ENCODE measurements at places on chromosomes 11 and 22. TPM values are rescaled to one million over a fixed set of nuclear protein-coding genes. Genes with fewer than 3 reads are reported as not detected.

Gene FOLH1
- not detected for total RNA-seq

Gene GSTT2B
- total RNA-seq: 11.7 TPM

Gene LRRN4CL
- 0.69 TPM for total RNA-seq

Gene DDX6
- total RNA-seq: 42.0 TPM

Gene ANO9
- 16.6 TPM for total RNA-seq

Gene MYOD1
- not detected for total RNA-seq

- DNase-seq: no peak
- no peaks in the 10 kb centered on the region for H3K4me1 ChIP-seq
- no peak overlapping the region for H3K27ac ChIP-seq
These were observed 3.1 kb downstream of the APOL4 start for GRCh38 chr22:36198536-36198935.

GRCh38 chr11:36073411-36074203 lies 129.7 kb downstream of the LDLRAD3 start:
- no peak overlapping the region for H3K4me3 ChIP-seq
- no peaks in the 10 kb centered on the region for H3K36me3 ChIP-seq
- no peaks in the 10 kb centered on the region for H3K4me1 ChIP-seq

DNA sequence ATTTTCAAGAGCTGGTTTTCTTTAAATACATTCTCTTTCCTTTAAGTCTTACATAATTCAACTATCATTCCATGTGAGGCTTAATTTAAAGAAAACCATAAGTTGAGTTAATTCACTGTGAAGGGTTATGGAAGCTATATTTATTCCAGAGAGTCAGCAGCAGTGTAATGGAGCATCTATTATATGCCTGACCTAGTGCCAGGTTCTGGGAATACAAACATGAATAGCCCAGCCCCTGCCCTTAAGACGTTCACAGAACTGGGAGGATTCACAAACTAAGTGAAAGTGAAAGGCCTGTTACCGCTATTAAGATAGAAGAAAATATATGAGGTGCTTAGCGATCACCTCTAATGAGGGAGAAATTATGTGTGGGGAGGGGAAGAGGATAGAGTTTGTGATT lies 408.9 kb upstream of the CCDC90B start:
- no peak for DNase-seq
- no peaks in the 10 kb centered on the region for H3K4me1 ChIP-seq
- no peaks in the 10 kb centered on the region for H3K27me3 ChIP-seq
- H3K4me3 ChIP-seq: no peak overlapping the region
- H3K36me3 ChIP-seq: no peaks in the 10 kb centered on the region

DNA sequence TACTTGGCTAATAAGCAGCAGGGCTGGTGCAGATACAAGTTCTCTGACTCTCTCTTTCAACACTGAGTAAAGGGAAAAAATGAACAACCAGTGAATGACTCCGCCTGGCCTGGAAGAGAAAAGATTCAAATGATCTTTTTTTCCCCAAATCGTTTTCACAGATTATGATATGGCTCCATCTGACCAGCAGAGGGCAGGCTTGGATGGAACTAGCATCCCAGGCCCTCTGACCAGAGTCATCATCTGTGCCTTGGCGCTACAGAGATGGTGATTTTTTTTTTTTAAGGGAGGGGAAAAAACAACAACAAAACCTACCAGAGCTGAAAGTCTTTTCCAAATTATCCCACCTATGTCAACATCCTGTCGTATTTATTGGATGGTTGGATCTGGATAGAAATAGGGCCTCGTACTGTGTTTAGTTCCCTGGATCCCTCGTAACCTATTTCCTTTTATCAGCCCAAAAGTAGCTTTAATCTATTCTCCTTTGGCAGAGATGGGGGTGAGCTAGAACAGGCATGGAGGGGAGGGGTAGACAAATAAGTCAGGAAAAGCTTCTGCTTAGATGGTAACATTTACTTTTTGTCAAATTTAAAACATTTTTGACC lies 69.7 kb downstream of the PRSS23 start:
- no peak overlapping the region for H3K4me3 ChIP-seq
- H3K36me3 ChIP-seq: no peaks in the 10 kb centered on the region
- no peaks in the 10 kb centered on the region for H3K4me1 ChIP-seq

- H3K36me3 ChIP-seq: no peaks in the 10 kb centered on the region
- no peaks in the 10 kb centered on the region for H3K27me3 ChIP-seq
- no peak overlapping the region for H3K27ac ChIP-seq
- H3K4me1 ChIP-seq: no peaks in the 10 kb centered on the region
- DNase-seq: no peak
These were observed 48.5 kb downstream of the SVIP start for GRCh38 chr11:22780952-22781593.

- H3K27me3 ChIP-seq: no peaks in the 10 kb centered on the region
These were observed 17.0 kb downstream of the ATXN10 start for GRCh38 chr22:45688600-45689080.

DNA sequence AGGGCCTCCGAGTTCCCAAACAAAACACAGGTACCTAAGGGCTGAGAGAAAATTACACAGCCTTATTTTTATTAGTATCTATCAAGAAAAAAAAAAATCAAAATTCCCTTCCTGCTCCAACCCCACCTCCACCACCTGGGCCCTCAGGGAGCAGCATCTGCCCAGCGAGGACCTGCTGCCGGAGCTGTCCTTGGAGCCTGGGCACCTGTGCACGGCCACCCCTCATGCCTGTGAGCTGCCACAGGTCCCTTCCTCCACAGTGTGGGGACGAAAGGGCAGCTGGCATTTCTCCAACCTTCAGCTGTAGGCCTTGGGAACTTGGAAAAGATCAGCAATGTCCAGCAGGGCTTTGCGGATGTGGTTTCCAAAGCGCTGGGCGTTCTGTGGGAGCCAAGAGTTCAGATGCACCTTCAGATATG lies 6.3 kb upstream of the SYCE3 start:
- DNase-seq: peak; percentile 76
- H3K27ac ChIP-seq: peak overlapping the region; percentile 2
- no peaks in the 10 kb centered on the region for H3K36me3 ChIP-seq
- H3K4me3 ChIP-seq: no peak overlapping the region
- no peaks in the 10 kb centered on the region for H3K4me1 ChIP-seq
- no peaks in the 10 kb centered on the region for H3K27me3 ChIP-seq

- H3K27ac ChIP-seq: no peak overlapping the region
- no peaks in the 10 kb centered on the region for H3K27me3 ChIP-seq
- DNase-seq: no peak
- no peaks in the 10 kb centered on the region for H3K36me3 ChIP-seq
These were observed 890.5 kb upstream of the ANO3 start for GRCh38 chr11:25441421-25441820.

GRCh38 chr11:117095284-117096161 lies 2.7 kb downstream of the SIK3 start:
- DNase-seq: no peak
- H3K27me3 ChIP-seq: no peaks in the 10 kb centered on the region
- no peaks in the 10 kb centered on the region for H3K36me3 ChIP-seq
- H3K4me1 ChIP-seq: peaks cover 16% of the 10 kb centered on the region
- H3K27ac ChIP-seq: peak overlapping the region; percentile 96

DNA sequence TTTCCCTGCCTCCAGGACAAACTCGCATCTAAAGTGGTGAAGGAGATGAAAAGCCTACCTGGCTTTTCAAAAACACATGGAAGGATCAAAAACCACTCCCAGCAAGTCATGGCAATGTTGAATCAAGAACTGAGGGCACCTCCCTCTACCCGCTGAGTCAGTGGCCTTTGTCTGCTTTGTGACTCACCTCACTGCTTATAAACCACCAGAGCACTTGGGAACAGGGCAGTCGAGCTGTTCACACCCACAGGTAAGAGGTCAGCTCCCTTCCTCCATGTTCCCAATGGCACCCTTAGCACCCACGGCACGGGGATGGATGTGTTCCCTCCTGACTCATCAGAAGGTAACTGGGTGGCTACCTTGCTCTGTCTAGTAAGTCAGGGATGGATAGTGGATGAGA lies 21.7 kb downstream of the TENM4 start:
- H3K27ac ChIP-seq: no peak overlapping the region
- no peaks in the 10 kb centered on the region for H3K4me1 ChIP-seq
- DNase-seq: no peak
- H3K36me3 ChIP-seq: no peaks in the 10 kb centered on the region

DNA sequence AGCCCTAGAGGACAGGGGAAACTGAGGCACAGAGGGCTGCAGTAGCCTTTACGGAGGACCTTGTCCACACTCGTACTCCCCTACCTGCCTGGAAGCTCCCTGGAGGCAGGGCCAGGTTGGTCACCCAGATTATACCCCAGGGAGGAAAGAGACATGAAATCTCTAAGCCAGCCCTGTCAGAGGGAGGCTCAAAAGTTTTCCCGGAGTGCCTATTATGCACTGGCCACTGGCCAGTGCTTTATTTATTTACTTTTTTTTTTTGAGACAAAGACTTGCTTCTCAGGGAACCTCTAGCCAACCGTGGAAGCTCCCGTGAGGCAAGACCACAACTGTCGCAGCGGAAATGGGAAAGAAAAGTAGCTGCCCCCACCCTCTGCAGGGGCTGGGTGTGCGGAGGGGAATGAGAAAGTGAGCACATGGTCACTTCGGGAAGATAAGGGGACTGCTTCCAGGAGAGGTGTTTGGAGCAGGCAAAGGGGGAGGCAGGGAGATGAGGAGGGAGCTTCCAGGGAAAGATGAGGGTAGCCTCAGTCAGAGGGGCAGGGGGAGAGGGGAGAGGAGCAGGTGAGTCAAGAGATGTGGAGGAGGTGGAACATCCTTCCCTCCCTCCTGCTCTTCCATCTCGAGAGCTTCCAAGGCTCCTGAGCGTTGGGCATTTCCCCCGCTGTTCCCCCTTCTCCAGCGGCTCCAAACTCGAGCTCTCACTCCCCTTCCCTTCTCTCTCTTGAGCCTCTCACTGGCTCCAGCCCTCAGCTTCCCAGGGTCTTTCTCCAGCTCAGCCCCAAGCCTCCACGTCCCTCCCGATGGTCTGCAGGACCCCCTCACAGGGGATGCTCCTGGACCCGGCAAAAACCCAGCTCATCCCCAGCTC lies 4.3 kb downstream of the IL2RB start:
- no peaks in the 10 kb centered on the region for H3K4me1 ChIP-seq
- no peak overlapping the region for H3K4me3 ChIP-seq
- no peak overlapping the region for H3K27ac ChIP-seq
- peak; percentile 20 for DNase-seq
- no peaks in the 10 kb centered on the region for H3K36me3 ChIP-seq
- no peaks in the 10 kb centered on the region for H3K27me3 ChIP-seq

DNA sequence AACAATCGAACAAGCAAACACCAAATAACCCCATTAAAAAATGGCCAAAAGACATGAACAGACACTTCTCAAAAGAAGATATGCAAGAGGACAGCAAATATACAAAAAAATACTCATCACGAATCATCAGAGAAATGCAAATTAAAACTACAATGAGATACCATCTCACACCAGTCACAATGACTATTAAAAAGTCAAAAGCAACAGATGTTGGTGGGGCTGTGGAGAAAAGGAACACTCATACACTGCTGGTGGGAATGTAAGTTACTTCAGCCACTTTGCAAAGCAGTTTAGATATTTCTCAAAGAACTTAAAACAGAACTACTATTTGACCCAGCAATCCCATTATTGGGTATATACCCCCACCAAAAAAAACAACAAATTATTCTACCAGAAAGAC lies 51.3 kb upstream of the FLI1 start:
- H3K4me3 ChIP-seq: no peak overlapping the region
- H3K27me3 ChIP-seq: no peaks in the 10 kb centered on the region
- H3K4me1 ChIP-seq: no peaks in the 10 kb centered on the region
- no peak for DNase-seq

- DNase-seq: no peak
- H3K36me3 ChIP-seq: no peaks in the 10 kb centered on the region
- H3K4me1 ChIP-seq: no peaks in the 10 kb centered on the region
- H3K4me3 ChIP-seq: no peak overlapping the region
- H3K27me3 ChIP-seq: no peaks in the 10 kb centered on the region
These were observed 9.8 kb downstream of the CSF2RB start for GRCh38 chr22:36923131-36923788.

GRCh38 chr11:61639816-61640443 lies 40.3 kb upstream of the DAGLA start:
- H3K27me3 ChIP-seq: no peaks in the 10 kb centered on the region
- H3K27ac ChIP-seq: no peak overlapping the region
- H3K36me3 ChIP-seq: no peaks in the 10 kb centered on the region
- H3K4me1 ChIP-seq: no peaks in the 10 kb centered on the region
- H3K4me3 ChIP-seq: no peak overlapping the region

DNA sequence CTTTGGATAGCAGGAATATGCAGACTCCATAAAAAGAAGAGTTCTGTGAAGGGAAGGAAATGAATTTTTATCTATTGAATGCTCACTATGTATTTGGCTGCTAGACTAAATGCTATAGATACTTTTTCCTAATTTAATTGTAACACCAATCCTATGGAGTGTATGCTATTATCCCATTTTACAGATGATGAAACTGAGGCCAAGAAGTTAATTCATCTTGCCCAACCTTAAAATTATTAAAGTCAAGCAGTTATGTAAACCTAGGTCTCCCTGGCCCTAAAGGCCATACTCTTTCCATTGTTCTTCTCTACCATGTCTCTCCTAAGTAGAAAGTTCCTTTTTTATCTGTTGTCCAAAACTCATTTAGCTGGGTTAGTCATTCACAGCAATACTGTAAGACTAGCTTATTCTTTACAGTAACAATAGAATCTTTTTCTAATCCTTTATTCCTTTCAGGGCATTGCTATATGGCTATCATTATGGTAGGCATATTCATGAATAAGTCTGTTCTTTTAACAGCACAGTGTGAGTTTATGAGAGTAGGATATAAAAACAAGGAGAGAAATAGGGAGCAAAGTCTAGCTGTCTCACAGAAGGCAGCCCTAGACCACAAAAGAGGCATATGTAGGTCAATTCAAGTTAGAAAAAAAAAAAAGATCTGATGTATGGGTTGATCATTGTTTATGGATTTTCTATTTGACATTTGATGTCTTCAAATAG lies 50.5 kb downstream of the MAML2 start:
- no peaks in the 10 kb centered on the region for H3K36me3 ChIP-seq
- no peaks in the 10 kb centered on the region for H3K27me3 ChIP-seq
- H3K4me1 ChIP-seq: no peaks in the 10 kb centered on the region
